ENCODE measurements at places on chromosomes 3 and 15.

GRCh38 chr3:73197187-73197586 is 135.7 kb downstream of the EBLN2 start:
- no peak for DNase-seq

DNA sequence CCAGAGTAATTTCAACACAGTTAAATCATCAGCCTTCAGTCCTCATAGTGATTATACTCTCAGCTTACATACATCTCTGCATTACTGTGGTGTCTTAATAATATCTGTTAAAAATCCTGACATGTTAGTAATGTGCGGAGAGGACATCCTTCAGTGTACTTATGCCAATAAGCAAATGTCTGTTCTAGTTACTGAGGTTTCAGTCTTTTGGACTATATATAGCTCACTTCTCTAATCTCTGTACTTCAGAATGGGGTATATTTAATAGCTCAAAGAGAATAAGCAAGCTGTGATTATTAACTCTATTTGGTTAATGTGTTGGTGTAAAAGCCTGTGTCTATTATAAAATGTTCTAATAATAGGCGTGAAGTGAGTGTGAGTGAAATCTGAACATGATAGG is 28.9 kb upstream of the OSTN start:
- DNase-seq, result no peak

DNA sequence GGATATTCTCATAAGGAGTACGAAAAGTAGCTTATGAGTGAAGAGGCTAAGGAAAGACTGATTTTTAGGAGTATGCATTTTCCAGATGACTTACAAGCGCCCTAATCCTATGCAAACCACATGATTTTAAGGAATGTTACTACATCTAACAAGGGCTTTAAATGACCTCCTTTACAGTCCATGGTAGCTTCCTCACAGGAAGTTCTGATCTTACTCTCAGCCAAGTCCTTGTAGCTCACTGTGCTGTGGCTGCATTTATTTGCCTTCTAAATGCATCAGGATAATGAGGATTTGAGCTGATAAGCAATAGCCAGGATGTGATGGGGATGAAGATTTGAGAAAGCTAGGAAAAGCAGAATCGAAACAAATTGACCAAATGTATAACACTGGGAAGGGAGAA is 896.0 kb downstream of the MCTP2 start:
- no peak for DNase-seq

- no peak for DNase-seq
Observed at GRCh38 chr3:151210676-151211381, 7.8 kb upstream of the GPR171 start.

DNA sequence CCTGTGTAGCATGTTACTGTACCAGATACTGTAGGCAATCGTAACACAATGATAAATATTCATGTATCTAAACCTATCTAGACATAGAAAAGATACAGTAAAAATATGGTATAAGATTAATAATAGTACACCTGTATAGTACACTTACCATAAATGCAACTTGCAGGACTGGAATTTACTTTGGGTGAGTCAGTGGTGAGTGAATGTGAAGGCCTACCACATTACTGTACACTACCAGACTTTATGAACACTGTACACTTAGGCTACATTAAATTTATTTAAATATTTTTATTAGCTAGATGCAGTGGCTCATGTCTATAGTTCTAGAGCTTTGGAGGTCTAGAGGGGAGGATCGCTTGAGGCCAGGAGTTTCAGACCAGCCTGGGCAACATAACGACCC is 186.6 kb upstream of the ROPN1 start:
- DNase-seq, result no peak
